ENCODE measurements at places on chromosomes 16 and 17. TPM values are rescaled to one million over a fixed set of nuclear protein-coding genes. Genes with fewer than 3 reads are reported as not detected.

DNA sequence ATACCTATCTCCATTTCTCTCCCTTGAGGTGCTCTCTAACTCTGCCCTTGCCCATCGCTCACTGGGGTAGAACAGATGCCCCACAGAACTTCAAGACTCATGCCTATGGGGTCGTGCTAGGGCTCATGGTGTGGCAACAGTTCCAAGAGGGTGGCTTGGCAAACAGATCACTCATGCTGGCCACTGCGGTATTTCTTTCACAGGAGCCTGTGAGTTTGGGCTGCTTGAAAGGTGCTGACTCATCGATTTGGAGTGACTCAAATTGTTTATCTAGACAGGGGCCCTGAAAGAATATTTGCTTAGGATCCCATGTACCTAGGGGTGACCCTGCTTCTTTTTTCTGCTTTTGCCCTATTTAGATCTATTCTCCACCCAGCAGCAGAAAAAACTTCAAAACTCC lies 69.9 kb downstream of the IRX5 start:
- peak; percentile 31 for DNase-seq

- DNase-seq, result no peak
These were observed 17.8 kb upstream of the ITGAE start for GRCh38 chr17:3818786-3819185.

- DNase-seq, result no peak
These were observed 40.1 kb downstream of the RANBP10 start for GRCh38 chr16:67766291-67766690.

- no peak for DNase-seq
These were observed 2.2 kb upstream of the MOSMO start for GRCh38 chr16:22005746-22006145.

- peak; percentile 51 for DNase-seq
These were observed 76.7 kb downstream of the CHD9 start for GRCh38 chr16:53131363-53132071.

DNA sequence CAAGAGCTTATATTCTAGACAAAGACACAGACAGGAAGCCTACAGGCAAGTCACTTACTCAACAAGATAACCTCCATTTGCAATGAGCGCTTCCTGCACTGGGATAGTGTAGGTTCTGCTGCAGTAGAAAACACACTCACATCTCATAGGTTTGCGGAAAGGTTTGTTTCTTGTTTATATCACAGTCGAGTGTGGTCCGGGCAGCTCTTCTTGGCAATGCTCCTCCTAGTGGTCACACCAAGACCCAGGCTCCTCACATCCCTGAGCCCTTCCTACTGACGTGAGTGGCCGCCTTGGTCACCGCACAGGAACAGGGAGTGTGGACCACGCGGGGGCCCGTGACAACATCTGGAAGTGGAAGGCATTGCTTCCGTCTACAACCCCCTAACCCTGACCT lies 48.0 kb upstream of the RBFOX3 start:
- DNase-seq, result peak; percentile 22

- DNase-seq, result no peak
These were observed 39.0 kb downstream of the ZNF423 start for GRCh38 chr16:49816875-49817274.

DNA sequence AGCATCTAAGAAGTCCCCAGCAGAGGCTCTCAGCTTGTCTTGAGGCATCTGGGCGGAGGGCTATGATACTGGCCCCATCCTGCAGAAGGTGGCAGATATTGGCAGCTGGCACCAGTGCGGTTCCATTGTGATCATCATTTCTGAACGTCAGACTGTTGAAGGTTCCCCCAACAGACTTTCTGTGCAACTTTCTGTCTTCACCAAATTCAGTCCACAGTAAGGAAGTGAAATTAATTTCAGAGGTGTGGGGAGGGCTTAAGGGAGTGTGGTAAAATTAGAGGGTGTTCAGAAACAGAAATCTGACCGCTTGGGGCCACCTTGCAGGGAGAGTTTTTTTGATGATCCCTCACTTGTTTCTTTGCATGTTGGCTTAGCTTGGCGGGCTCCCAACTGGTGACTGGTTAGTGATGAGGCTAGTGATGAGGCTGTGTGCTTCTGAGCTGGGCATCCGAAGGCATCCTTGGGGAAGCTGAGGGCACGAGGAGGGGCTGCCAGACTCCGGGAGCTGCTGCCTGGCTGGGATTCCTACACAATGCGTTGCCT lies at the start of gene CIITA:
Gene CIITA, plus strand, starts transcription at position 404 of the 543 bp plus-strand sequence. Its CDS starts 129 bp downstream, at position 533.
- peak; percentile 97 for DNase-seq

DNA sequence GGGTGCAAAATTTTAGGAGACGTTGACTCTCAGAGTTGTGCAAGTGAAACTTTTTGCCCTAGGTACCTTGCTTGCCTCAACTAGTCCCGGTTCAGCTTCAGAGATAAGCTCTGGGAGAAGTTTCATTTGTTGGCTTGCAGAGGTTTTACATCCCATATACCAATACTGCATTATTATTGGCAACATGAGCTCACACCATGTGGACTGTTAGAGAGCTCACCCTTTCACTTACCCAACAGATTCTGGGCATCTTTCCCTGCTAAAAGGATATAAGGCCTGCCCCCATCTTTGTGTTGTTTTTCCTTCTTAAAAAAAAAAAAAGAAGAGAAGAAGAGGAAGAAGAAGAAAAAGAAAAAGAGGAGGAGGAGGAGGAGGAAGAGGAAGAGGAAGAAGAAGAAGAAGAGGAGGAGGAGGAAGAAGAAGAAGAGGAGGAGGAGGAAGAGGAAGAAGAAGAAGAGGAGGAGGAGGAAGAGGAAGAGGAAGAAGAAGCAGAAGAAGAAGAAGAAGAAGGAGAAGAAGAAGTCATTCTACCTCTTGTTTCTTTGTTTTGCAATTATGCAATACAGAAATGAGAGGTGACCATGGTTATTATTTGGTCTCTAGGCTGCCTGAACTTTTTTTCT lies 292.6 kb upstream of the IRX3 start:
- no peak for DNase-seq

The GPR142 gene
- total RNA-seq, result not detected

The TAOK2 gene
- total RNA-seq, result 40.0 TPM

The CNTNAP1 gene
- 9.9 TPM for total RNA-seq

The HS3ST4 gene
- total RNA-seq, result not detected

The GCGR gene
- not detected for total RNA-seq

The C1QL1 gene
- total RNA-seq, result 3.6 TPM

The CIBAR2 gene
- not detected for total RNA-seq

The DBNDD1 gene
- total RNA-seq, result 4.1 TPM

The SEPTIN12 gene
- total RNA-seq, result not detected

The NPW gene
- 0.30 TPM for total RNA-seq

The PIRT gene
- total RNA-seq, result not detected

All from HT1080 (cell line).